ENCODE measurements at places on chromosomes 2 and 18.
A peak's percentile ranks its signal among the peaks of the same experiment; 100 is the strongest.

GRCh38 chr2:20641123-20641985 is 9.5 kb downstream of the HS1BP3 start:
- no peak for DNase-seq
- H3K4me3 ChIP-seq, result no peak overlapping the region
- peaks cover 5% of the 10 kb centered on the region for H3K36me3 ChIP-seq
- H3K4me1 ChIP-seq, result no peaks in the 10 kb centered on the region
- no peak overlapping the region for H3K27ac ChIP-seq

- no peak overlapping the region for H3K4me3 ChIP-seq
- peaks cover 41% of the 10 kb centered on the region for H3K4me1 ChIP-seq
- no peaks in the 10 kb centered on the region for H3K36me3 ChIP-seq
- no peaks in the 10 kb centered on the region for H3K27me3 ChIP-seq
- no peak for DNase-seq
- H3K27ac ChIP-seq, result no peak overlapping the region
Measured at GRCh38 chr2:189018631-189019030, 44.5 kb downstream of the COL3A1 start.

DNA sequence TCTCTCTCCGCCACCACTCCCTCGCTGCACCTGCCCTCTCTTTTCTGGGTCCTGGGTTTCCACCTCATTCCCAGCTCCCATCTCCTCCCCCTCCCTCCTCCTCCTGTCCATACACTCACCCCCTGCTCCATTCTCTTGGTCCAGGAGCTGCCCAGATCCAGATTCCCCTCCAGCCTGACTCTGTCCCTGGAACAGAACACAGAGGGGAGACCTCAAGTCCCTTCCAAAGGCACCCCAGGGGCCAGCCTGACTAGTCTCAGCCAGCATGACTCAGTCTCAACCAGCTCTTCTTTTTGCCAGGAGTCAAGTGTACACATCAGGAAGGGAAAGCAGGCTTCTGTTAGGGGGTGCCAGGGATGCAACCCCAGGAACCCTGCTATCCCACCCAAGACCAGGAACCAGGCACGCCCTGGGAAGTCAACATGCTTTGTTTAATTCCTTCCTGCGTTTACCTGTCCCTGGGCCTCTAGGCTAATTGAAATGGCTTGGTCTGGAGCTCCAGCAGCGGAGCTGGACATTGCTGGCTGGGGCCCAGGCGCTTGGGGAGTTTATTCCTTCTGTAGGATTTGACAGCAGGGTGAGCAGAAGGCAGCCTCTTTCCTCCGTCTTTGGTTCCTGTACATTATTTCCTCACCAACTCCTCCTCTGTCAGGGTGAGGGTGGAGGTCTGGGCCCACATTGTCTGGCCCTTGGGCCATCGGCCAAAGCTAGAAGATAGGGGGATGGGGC is 28.4 kb upstream of the SELENOI start:
- DNase-seq, result no peak
- no peak overlapping the region for H3K4me3 ChIP-seq
- no peaks in the 10 kb centered on the region for H3K36me3 ChIP-seq
- H3K4me1 ChIP-seq, result peaks cover 3% of the 10 kb centered on the region
- H3K27ac ChIP-seq, result no peak overlapping the region

DNA sequence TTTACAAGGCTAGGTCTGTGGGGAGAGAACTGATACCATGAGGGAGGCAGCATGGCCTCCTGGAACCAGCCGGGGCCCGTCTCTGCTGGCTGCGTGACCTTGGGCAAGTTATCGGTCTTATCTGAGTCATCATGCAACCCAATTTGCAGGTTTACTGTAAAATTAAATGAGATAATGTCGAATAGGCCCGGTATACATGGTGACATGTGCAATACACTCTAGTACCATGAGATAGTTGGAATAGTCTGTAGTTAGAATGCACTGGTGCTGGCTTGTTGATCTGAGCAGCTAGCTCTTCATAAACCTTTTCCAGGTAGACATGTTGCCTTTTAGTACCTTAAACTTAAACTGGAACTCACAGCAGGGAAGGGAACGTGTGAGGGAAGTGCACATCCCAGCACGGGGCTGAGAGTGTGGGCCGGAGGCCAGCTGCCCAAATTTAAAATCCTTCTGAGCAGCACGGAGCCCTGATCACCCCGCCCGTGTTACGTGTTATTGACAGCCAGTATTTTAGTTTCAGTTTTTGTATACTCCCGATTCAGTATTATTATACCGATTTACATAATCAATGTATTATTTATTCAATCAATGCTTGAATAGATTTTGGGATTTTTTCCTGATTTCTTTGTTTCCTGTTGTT is 72.4 kb upstream of the HS6ST1 start:
- DNase-seq, result no peak
- H3K4me1 ChIP-seq, result peaks cover 41% of the 10 kb centered on the region

GRCh38 chr2:148350199-148350598 is 294.4 kb upstream of the EPC2 start:
- H3K27ac ChIP-seq, result no peak overlapping the region
- no peaks in the 10 kb centered on the region for H3K27me3 ChIP-seq
- no peak for DNase-seq
- H3K4me3 ChIP-seq, result no peak overlapping the region
- H3K36me3 ChIP-seq, result peaks cover 9% of the 10 kb centered on the region

GRCh38 chr2:64406407-64406774 is 47.6 kb upstream of the LGALSL start:
- H3K4me3 ChIP-seq, result peak overlapping the region; percentile 33
- H3K4me1 ChIP-seq, result peaks cover 52% of the 10 kb centered on the region
- no peaks in the 10 kb centered on the region for H3K27me3 ChIP-seq
- DNase-seq, result no peak
- no peaks in the 10 kb centered on the region for H3K36me3 ChIP-seq
- H3K27ac ChIP-seq, result peak overlapping the region; percentile 57

- H3K36me3 ChIP-seq, result no peaks in the 10 kb centered on the region
- H3K27me3 ChIP-seq, result peaks cover 5% of the 10 kb centered on the region
- H3K27ac ChIP-seq, result no peak overlapping the region
Measured at GRCh38 chr2:228956701-228957474, 314.2 kb downstream of the PID1 start.

DNA sequence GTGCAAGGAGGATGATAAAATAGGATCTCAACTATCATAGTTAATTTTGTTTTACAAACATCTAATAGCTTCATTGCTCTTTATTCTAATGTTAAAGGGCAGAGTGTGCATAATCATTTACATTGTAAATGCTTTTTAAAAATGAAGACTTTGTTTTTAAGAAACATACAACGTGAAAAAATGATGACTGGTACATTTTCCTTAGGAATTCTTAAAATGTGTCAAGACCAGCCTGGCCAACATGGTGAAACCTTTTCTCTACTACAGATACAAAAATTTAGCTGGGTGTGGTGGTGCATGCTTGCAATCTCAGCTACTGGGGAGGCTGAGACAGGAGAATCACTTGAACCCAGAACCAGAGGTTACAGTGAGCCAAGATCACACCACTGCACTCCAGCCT is 179.0 kb downstream of the PDE1A start:
- no peak overlapping the region for H3K27ac ChIP-seq
- H3K27me3 ChIP-seq, result no peaks in the 10 kb centered on the region
- H3K36me3 ChIP-seq, result no peaks in the 10 kb centered on the region
- no peak overlapping the region for H3K4me3 ChIP-seq
- DNase-seq, result no peak

GRCh38 chr2:158112992-158113391 is 11.3 kb downstream of the UPP2 start:
- H3K36me3 ChIP-seq, result no peaks in the 10 kb centered on the region
- H3K4me1 ChIP-seq, result peaks cover 21% of the 10 kb centered on the region
- no peak overlapping the region for H3K4me3 ChIP-seq
- H3K27me3 ChIP-seq, result no peaks in the 10 kb centered on the region

- no peak overlapping the region for H3K4me3 ChIP-seq
- peaks cover 3% of the 10 kb centered on the region for H3K27me3 ChIP-seq
- peaks cover 20% of the 10 kb centered on the region for H3K4me1 ChIP-seq
- DNase-seq, result no peak
Measured at GRCh38 chr18:58842978-58843687, 21.5 kb upstream of the ZNF532 start.

GRCh38 chr2:103346780-103347179 is 584.9 kb downstream of the TMEM182 start:
- no peak overlapping the region for H3K4me3 ChIP-seq
- DNase-seq, result no peak
- H3K4me1 ChIP-seq, result no peaks in the 10 kb centered on the region
- H3K27ac ChIP-seq, result no peak overlapping the region
- no peaks in the 10 kb centered on the region for H3K36me3 ChIP-seq
- H3K27me3 ChIP-seq, result no peaks in the 10 kb centered on the region

- H3K27ac ChIP-seq, result no peak overlapping the region
- peaks cover 9% of the 10 kb centered on the region for H3K4me1 ChIP-seq
- no peak overlapping the region for H3K4me3 ChIP-seq
- DNase-seq, result no peak
Measured at GRCh38 chr2:107775211-107775610, 51.5 kb upstream of the RGPD4 start.

DNA sequence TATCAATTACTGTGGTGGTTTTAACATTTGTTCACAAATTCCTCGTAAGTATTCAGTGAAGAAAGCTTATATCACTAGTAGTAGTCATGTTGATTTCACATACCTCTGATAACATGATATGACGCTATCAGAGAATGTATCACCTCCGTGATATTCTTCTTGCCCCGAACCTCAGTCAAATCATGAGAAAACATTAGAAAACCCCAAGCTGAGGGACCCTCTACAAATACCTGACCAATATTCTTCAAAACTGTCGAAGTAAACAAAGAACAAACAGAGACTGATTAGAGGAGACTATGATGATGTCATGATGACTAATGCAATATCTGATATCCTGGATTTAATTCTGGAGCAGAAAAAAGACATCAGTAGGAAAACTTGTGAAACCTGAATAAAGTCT is 85.6 kb upstream of the SPOPL start:
- H3K4me3 ChIP-seq, result no peak overlapping the region
- H3K27me3 ChIP-seq, result no peaks in the 10 kb centered on the region
- no peaks in the 10 kb centered on the region for H3K4me1 ChIP-seq
- no peak for DNase-seq

DNA sequence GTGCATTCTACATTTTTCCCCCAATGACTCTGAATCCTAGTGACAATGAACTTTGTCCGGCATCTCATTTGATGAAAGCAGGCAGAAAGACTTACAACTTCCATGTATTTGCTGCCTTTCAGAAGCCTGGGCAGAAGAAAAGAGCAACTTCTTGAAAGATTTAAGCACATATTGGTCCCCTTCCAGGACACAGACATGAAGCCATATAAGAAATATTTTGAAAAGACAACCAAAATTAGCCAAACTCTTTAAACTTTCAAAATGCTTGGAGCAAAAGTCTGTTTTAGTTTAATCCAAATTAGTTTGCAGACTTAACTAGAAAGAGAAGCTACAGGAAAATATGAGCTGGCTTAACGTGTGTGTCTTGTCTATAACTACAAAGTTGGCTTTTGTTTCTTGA is 492.5 kb downstream of the NR4A2 start:
- H3K4me3 ChIP-seq, result no peak overlapping the region
- H3K27me3 ChIP-seq, result no peaks in the 10 kb centered on the region
- H3K4me1 ChIP-seq, result no peaks in the 10 kb centered on the region
- no peaks in the 10 kb centered on the region for H3K36me3 ChIP-seq
- no peak for DNase-seq

GRCh38 chr18:62928326-62928725 is 213.0 kb downstream of the PHLPP1 start:
- H3K36me3 ChIP-seq, result peaks cover 38% of the 10 kb centered on the region
- no peak for DNase-seq
- no peaks in the 10 kb centered on the region for H3K4me1 ChIP-seq

GRCh38 chr2:21803550-21803949 is 679.8 kb downstream of the TDRD15 start:
- H3K4me3 ChIP-seq, result no peak overlapping the region
- no peak overlapping the region for H3K27ac ChIP-seq
- DNase-seq, result no peak
- no peaks in the 10 kb centered on the region for H3K4me1 ChIP-seq

GRCh38 chr18:6210349-6211173 is 204.2 kb downstream of the L3MBTL4 start:
- no peak overlapping the region for H3K27ac ChIP-seq
- H3K4me3 ChIP-seq, result no peak overlapping the region
- no peaks in the 10 kb centered on the region for H3K27me3 ChIP-seq
- DNase-seq, result no peak

- H3K36me3 ChIP-seq, result no peaks in the 10 kb centered on the region
- no peaks in the 10 kb centered on the region for H3K27me3 ChIP-seq
- no peak for DNase-seq
- H3K4me1 ChIP-seq, result no peaks in the 10 kb centered on the region
Measured at GRCh38 chr2:155357172-155357571, 658.7 kb downstream of the KCNJ3 start.

GRCh38 chr2:109486711-109487535 is 126.8 kb downstream of the SEPTIN10 start:
- H3K4me3 ChIP-seq, result no peak overlapping the region
- peaks cover 30% of the 10 kb centered on the region for H3K4me1 ChIP-seq
- peaks cover 3% of the 10 kb centered on the region for H3K27me3 ChIP-seq
- no peak overlapping the region for H3K27ac ChIP-seq

DNA sequence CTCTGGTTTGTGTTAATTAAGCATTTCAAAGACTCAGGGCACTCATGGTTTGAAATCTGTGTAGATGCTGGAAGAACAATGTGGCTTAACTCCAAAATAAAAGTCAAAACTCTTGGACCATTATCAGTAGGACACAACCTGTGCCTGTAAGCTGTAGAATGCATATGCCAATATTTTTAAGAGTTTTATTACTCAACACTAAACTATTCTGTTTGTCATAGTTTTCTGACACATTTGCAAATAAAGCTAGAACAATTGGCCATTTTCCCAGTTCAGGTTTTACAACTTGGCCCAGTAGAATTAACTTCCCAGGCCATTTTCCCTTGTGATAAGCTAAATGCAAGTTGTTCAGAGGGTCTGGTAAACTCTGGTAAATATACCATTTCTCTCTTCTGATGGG is 713.1 kb downstream of the CBLN2 start:
- no peak overlapping the region for H3K27ac ChIP-seq
- no peak for DNase-seq
- H3K4me1 ChIP-seq, result no peaks in the 10 kb centered on the region
- no peaks in the 10 kb centered on the region for H3K27me3 ChIP-seq
- H3K36me3 ChIP-seq, result no peaks in the 10 kb centered on the region
- H3K4me3 ChIP-seq, result no peak overlapping the region

- peaks cover 93% of the 10 kb centered on the region for H3K27me3 ChIP-seq
- no peak overlapping the region for H3K27ac ChIP-seq
- peaks cover 10% of the 10 kb centered on the region for H3K4me1 ChIP-seq
Measured at GRCh38 chr2:222242532-222242931, 56.3 kb downstream of the PAX3 start.

- peak overlapping the region; percentile 42 for H3K27ac ChIP-seq
- H3K36me3 ChIP-seq, result peaks cover 15% of the 10 kb centered on the region
- H3K4me1 ChIP-seq, result peaks cover 6% of the 10 kb centered on the region
- no peak for DNase-seq
- no peak overlapping the region for H3K4me3 ChIP-seq
Measured at GRCh38 chr2:232781765-232782164, 5.4 kb upstream of the KCNJ13 start.

- no peaks in the 10 kb centered on the region for H3K27me3 ChIP-seq
- no peak for DNase-seq
- H3K4me1 ChIP-seq, result no peaks in the 10 kb centered on the region
- H3K4me3 ChIP-seq, result no peak overlapping the region
- H3K36me3 ChIP-seq, result no peaks in the 10 kb centered on the region
Measured at GRCh38 chr2:18271370-18272147, 288.9 kb downstream of the RDH14 start.

- no peaks in the 10 kb centered on the region for H3K4me1 ChIP-seq
- no peaks in the 10 kb centered on the region for H3K27me3 ChIP-seq
- no peak overlapping the region for H3K27ac ChIP-seq
- no peak overlapping the region for H3K4me3 ChIP-seq
- peaks cover 4% of the 10 kb centered on the region for H3K36me3 ChIP-seq
Measured at GRCh38 chr18:63997606-63998005, 27.7 kb downstream of the SERPINB8 start.

Measured in type B pancreatic cell (in vitro differentiated cells).